ENCODE measurements at places on chromosomes 4 and X. TPM values are rescaled to one million over a fixed set of nuclear protein-coding genes. Genes with fewer than 3 reads are reported as not detected.
A peak's percentile ranks its signal among the peaks of the same experiment; 100 is the strongest.

Gene WWC2
- total RNA-seq: 80.3 TPM

DNA sequence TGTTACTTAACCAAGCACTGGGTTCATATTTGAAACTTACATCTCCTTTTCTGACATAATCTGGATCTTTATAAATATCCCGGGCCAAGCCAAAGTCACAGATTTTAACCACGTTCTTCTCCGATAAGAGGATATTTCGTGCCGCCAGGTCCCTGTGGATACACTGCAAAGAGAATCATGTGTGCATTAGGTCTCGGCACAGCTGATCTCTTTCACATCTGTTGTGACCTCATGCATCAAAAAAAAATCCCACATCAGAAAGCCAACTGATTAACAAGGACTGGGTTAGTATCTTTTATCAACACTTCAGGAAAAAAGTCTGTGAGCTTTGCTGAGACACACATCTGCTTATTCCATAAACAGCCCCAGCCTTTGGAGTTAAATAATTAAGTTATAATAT, 35.5 kb downstream of the KDR start:
- no peak for DNase-seq

DNA sequence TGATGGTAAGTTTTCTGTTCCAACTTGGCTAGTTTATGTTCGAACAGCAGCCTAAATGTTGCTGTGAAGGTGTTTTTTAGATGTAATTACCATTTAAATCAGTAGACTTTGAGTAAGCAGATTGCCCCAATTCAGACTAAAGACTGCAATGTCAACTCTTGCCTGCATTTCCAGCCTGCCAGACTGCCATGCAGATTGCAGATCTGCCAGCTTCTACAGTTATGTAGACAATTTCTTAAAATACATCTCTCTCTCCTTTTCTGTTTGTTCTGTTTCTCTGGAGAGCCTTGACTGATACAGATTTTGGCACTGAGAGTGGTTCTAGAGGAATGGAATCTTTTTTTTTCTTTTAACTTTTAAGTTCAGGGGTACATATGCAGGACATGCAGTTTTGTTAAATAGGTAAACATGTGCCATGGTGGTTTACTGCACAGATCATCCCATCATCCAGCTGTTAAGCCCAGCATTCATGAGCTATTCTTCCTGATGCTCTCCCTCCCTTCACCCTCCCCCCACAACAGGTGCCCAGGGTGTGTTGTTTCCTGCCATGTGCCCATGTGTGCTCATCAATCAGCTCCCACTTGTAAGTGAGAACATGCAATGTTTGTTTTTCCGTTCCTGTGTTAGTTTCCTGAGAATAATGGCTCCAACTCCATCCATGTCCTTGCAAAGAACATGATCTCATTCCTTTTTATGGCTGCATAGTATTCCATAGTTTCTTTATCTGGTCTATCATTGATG, 227.8 kb downstream of the CPE start:
- DNase-seq: no peak

DNA sequence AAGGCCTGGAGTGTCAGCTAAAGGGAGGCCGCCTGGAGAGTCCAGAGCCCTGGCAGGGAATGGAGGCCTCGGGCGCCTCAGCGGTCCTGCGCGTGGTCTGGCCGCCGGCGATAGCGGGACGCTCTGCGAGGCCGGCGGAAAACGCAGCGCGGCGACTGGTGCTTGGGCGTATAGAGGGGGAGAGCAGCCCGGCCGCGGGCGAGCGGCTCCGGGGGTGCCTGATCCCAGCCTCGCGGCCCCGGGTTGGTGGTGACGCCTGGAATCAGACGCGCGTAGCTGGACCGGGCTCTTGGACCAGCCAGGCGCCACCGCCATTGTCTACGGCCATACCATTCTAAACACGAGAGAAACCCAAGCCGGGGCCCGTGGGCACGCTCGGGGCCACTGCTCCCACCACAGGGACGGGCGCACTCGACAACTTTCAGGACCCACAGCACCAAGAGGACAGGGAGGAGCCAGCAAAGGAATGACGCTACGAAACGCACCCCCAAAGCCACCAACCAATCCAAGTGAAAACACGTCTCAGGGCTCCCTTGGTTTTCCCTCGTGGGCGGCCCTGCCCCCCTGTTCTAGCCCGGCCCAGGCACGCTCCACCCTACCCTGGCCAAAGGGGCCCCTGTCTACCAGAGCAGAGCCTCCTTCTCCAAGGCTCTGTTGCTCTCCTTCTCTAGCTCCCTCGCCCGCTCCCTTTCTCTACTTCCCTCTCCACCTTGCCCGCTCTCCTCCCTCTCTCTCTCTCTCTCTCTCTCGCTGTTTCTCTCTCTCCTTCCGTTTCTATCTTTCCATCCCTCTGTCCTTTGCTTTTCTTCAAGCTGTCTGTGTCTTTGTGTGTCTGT, 7.8 kb downstream of the FRG2 start:
- no peak for DNase-seq

DNA sequence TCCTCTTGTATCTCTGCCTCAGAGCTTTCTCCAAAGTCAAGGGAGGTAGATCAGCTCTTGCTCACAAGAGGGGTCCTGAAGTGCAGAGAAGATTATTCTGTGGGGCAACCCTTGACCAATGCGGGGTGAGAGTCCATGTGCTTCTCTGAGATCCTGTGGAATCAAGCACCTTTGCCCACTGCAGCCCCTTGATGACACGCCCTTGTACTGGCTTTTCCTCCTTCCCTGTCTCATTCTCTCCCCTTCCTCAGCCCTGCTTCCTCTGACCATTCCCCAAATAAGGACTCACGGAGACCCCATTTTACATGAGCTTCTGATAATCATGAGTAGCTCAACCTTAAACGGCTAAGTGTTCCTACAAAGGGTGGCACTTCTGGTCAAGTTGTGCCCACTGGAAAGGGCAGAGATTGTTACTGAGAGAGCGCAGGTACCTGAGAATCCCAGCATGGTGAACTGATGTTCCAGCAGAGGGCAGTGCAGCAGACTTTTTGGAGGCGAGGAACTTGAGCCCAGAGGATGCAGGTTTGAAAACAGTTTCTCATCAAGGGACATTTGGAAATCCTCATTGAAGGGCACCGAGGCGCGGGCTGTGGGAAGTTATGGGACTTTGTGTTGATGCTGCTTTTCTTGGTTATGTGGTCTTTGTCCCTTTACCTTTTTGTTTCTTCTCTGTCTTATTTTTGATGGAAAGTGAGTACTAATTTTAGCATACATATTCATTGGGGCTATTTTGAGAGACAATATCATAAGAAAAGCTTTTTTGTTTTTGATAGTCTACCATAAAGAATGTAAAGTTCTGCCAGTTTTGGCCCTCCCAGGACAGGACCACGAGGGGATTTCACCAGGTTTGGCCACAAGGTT, 201.3 kb downstream of the RBM46 start:
- DNase-seq: peak; percentile 30

GRCh38 chrX:141405853-141406492, 163.7 kb upstream of the SPANXC start:
- DNase-seq: peak; percentile 93

Gene USP17L29
- not detected for total RNA-seq

GRCh38 chrX:70613295-70613694, 168.7 kb downstream of the DLG3 start:
- no peak for DNase-seq

GRCh38 chrX:3216581-3217180, 129.8 kb downstream of the MXRA5 start:
- DNase-seq: no peak

DNA sequence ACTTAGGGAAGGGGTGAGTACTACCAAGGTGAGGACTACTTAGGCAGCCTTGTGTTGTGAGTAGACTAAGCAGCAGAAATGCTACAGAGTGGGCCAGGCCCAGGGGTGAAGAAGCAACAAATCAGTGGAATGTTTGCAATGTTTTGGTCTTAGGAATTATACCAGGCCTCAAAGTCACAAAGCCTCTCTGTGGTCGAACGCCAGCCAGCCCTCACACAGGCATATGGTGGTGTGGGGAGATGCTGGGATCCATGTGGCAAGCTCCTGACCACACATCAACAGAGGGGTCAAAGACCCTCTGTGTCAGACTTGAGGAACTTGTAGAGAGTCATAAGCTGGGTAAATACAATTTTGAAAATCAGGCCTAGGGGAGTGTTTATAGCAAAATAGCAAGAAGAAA, 153.8 kb upstream of the KLF3 start:
- no peak for DNase-seq

Gene MBTPS2
- total RNA-seq: 13.5 TPM

DNA sequence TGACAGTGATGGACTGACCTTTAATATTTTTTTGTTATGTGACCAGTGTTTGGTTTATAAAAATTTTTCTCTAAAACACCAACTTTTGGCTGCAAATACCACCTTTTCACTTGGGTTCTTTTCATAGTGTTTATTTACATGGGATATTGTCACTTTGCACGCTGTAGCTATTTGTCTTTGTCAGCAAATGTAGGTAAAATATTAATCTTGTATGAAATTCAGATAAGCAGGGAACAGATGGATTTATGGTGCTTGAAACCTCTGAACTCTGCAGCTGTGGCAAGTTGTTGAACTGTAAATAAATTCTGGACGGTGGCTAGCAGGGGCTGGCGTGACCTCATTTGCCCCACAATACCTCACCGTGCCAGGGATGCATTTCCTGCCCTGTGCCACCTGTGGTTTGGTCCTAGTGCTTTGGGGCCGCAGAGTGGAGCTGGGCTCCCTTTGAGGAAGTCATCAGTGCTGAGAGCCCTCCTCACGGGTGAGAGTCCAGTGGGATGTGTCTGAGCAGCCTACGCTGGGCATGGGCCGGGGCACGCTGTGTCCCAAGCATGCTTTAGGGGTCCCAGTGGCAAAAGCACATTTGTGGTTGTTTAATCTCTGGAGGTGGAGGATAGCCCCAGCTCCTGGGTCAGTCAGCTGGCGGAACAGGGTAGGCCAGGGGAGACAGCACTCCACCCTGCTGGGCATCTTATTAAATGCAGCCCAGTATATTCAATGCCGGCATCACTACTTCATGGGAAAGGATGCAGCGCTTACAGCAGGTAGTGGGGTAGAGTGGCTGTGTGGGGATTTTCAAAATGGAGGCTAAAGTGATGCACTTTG, 108.6 kb downstream of the TBL1X start:
- no peak for DNase-seq

GRCh38 chr4:3218824-3219760, 29.9 kb upstream of the MSANTD1 start:
- DNase-seq: no peak

DNA sequence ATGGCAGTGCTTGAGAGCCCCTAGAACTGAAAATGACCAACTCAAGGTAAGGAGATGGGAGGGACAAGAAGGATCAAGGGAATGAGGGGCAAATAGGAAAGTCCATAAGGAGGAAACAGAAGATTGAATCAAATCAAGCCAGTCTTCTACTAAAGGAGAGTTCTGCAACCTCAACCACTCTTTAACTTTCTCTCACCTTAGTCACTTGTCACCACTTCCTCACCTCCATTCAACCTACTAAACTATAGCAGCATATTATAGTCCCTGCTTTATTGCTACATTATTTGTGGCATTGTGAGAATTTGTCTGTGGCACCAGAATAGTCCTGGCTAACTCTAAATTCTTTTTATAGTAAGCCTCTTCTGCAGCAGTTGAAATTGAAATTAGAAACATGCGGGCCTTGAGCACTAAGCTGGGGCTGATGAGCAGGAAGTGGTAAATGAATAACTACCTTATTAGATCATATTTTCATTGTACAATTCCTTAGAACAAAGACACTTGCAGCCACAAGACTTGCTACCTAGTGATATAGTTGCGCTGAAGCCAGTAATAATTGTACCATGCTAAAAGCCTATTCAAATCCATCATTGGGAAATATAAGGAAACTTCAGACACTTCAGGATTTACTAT, 336.9 kb downstream of the ZNF674 start:
- DNase-seq: no peak

DNA sequence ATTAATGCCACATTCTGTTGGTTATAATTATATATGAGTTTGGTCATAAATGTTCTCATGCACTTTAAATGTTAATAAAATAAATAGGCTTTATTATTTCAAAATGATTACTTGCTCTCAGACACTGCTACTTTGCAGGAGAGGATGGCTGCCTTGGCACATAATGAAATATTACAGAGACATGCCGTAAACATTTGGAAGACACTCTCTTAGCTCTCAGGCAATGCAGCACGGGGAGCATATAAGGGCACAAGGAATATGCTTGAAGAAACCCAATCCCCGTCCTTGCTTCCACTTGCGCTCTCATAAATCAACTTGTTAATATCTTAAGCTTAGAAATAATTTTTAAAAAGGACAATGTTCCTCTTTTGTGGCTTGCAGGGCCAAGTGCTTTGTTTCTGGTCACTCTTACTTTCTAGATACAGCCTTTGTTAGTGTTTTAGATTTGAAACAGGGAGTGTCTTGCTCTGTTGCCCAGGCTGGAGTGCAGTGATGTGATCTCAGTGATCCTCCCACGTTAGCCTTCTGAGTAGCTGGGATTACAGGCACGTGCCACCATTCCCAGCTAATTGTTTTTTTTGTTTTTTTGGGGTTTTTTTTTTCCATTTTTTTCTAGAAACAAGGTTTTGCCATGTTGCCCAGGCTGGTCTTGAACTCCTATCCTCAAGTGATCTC, 445.0 kb downstream of the SPRY1 start:
- no peak for DNase-seq

- no peak for DNase-seq
These were observed 102.7 kb upstream of the SORBS2 start for GRCh38 chr4:185914583-185915199.

Gene TMEM150C
- total RNA-seq: 1.8 TPM

Gene GATA1
- 0.23 TPM for total RNA-seq

- DNase-seq: no peak
These were observed 22.4 kb downstream of the RBM47 start for GRCh38 chr4:40607221-40607620.

Data from Panc1 (cell line).